ENCODE measurements at places on chromosomes 7 and 10. TPM values are rescaled to one million over a fixed set of nuclear protein-coding genes. Genes with fewer than 3 reads are reported as not detected.

DNA sequence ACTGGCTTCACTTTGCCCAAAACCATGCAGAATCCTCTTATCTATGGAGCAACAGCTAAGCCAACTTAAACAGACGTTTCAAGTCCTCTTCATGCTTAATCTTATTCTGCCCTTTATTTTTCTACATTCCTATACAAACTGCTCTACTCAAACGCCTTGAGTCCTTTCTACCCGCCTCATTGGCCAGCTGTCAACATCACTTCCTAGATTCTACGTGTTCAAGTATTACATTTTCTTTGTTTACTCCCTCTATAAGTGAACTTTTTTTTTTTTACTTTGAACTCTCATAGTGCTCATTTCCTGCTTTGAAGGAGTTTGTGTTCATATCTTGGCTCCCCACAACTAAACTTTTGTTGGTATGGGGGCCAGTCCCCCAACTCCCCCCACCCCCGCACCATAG is 28.9 kb upstream of the SLC26A5 start:
- no peak for DNase-seq

The TRPV5 gene
- total RNA-seq, result not detected

GRCh38 chr7:22814261-22815208 is 8.1 kb downstream of the TOMM7 start:
- peak; percentile 69 for DNase-seq

GRCh38 chr7:132709971-132710567 is 133.8 kb upstream of the PLXNA4 start:
- DNase-seq, result peak; percentile 50

The GSTO2 gene
- total RNA-seq, result 13.8 TPM

The C7orf25 gene
- total RNA-seq, result 2.5 TPM

Data from PC-3 (cell line).